ENCODE measurements at places on chromosomes 7 and 10.
A peak's percentile ranks its signal among the peaks of the same experiment; 100 is the strongest.

- DNase-seq, result no peak
Measured at GRCh38 chr7:54015251-54015650, 526.9 kb upstream of the VSTM2A start.

GRCh38 chr10:70458329-70459060, 17.0 kb upstream of the NODAL start:
- peak; percentile 58 for DNase-seq

- no peak for DNase-seq
Measured at GRCh38 chr7:135692055-135692454, 29.7 kb downstream of the STMP1 start.

DNA sequence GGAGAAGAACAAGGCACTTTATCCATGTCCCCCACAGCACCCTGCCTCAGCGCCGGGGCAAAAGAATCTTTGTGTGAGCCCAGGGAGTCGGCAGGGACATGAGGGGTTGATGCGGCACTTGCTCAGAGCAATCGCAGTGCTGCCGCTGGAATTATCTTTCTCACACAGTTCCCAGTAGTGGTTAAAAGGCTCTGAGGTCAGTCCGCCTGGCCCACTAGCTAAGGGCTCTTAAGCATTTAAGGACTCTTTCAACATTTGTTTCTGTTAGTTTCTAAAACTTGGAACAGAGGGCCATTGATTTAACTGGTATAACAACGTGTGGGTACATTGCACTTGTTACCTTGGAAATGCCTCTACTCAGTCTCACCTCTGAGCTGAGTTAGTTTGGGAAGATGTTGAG, 208.0 kb upstream of the C7orf33 start:
- no peak for DNase-seq

DNA sequence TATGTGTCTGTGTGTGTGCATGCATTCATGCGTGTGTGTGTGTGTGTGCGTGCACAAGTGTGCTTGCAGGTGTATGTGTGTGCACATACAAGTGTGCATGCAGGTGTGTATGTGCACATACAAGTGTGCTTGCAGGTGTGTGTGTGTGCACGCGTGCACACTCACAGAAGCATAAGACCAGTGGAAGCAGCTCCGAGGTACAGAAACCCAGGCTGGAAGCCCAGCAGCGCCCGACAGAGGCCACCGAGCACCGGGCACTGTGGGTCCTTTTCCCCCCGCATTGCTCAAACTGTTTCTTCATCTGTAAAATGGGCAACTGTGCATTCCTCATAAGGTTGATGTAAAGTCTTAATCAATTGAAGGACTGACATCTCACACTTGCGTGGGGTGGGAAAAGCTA, 243.3 kb upstream of the TCERG1L start:
- DNase-seq, result no peak

GRCh38 chr10:49542353-49542752, 3.4 kb upstream of the ERCC6 start:
- no peak for DNase-seq

DNA sequence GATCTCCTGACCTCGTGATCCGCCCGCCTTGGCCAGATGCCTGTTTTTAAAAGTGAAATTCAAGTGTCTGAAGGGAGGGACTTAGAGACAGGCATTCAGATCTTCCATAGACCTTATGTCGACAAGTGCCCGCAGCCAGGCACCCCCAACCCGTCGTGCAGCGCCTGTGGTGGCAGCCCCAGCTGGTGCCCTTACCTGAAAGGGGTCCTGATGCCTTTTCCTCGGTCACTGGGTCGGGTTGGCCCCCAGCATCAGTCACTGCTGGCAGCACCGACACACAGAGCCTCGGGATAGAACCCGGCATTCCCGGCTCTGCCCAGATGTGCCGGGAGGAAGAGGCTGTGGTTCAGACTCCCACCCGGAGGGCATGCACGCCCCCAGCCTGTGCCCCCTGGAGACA, 23.3 kb downstream of the LRRC27 start:
- DNase-seq, result no peak

GRCh38 chr10:10677479-10677878, 340.2 kb upstream of the CELF2 start:
- DNase-seq, result peak; percentile 53

GRCh38 chr10:1400101-1401070, 336.9 kb downstream of the ADARB2 start:
- no peak for DNase-seq

GRCh38 chr10:7585228-7585627, 81.5 kb downstream of the ITIH5 start:
- no peak for DNase-seq

DNA sequence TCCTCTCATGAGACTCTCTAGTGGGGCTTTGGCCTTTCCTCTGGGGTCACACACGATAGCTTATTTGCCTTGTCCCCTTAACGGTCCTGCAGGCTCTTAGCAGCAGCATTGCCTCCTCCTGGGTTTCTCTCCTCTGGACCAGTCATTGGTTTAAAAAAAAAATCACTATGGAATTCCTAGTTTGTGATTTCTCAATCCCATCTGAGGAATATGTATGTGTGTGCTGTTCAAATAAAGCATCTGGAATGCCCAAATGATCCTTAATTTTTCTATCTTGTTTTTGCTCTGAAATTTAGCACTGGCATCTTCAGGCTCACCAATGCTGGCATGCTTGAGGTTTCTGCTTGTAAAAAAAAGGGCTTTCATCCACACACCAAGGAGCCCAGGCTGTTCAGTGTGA, 30.5 kb downstream of the ACTA2 start:
- DNase-seq, result no peak

DNA sequence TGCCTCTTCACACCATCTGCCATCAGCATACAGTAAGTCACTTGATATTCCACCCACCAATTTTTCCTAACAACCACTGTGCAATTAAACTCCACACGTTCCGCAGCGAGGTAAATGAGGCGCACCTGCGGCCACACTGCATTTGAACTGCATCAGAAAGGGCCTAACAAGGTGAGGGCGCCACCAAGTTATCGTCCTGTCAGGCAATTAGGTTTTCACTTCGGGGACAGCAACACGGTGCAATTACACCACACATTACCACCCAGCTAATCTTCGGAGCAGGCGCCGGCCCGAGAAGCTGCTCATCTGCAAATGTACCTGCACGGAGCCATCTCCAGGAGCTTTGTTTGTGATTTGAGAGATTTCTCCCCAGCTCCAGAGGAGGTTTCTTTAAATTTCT, 84.4 kb downstream of the EBF3 start:
- DNase-seq, result no peak

- DNase-seq, result no peak
Measured at GRCh38 chr10:93224005-93224779, 150.5 kb downstream of the CYP26A1 start.

DNA sequence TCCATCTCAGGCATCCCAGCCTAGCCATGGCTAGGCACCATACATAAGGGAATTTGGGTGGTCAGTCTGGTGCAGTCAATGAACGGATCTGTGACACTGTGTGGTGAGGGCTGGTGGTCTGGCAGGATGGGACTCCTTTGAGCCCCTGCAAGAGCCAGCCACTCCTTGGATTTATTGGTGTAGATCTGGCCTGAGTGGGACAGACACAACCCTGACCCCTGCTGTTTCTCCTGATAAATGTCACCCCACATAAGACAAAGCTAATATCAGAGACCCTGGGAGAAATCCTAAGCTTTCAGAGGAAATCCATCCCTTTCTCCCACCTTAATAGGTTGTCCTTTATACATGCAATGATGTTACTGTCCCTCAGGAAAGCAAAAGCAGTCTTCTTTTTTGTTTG, 2.3 kb downstream of the FBXO24 start:
- DNase-seq, result no peak

DNA sequence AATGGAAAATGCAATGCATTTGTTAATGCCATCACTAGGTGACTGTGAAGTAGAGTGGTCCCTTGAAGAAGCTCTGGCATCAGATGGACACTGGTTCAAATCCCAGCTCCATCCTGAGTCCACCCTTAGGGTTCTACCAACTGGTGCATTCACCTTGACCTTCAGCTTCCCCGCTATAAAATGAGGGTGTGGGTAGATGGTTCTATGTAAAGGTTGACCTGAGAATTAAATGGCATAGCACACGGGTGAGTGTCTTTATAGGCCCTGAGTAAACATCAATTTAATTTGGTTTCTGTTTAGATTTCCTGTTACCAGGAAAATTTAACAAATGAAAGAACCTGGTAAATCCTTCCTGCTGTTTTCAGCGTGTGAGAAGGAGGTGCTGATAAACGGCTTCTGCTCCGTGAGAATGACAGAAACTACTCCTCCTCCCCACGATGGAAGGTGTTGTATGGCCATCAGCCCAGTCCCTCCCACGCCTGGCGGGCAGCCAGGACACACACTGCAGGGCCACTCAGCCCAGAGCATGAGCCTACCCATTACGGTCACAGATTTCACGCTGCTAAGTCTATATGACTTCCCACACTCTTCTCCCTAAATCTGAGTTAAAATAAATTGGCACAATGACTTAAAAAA, 210.1 kb downstream of the TNS3 start:
- peak; percentile 91 for DNase-seq

DNA sequence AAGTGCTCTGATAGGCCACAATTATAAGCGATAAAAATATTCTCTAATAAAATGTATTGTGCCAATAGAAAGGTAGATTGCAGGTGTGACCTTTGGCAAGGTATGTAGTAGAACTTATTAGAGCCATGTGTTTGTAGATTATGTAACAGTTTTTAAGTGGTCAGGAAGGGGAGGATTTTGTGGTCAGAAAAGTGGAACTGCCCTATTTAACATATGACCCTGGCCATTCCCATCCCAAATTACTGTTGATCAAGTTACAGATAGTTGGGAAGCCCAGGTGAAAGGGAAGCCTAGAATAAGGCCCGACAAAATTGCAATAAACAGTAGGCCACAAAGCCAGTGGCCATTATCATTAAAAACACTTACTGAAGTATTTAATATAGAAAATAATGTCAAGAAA, 89.2 kb downstream of the SPAG6 start:
- no peak for DNase-seq

DNA sequence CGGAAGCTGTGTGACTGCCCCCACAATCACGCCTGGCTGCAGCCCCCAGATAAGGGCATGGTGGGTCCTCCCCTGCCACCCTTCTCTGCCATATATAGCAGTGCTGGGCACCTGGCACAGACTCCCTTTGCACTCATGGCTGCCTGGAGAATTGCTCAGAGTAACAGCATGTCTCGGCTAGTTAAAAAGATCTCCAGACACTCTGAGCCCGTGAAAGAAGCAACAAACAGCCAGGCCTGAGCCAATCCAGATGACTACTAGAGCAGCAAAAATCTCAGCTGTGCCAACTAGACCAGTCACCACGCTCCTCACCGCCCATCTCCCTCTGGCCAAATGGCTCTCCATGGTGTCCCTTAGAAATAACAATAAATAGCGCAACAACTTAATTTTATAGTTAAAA, 71.3 kb downstream of the PARD3 start:
- DNase-seq, result peak; percentile 74

DNA sequence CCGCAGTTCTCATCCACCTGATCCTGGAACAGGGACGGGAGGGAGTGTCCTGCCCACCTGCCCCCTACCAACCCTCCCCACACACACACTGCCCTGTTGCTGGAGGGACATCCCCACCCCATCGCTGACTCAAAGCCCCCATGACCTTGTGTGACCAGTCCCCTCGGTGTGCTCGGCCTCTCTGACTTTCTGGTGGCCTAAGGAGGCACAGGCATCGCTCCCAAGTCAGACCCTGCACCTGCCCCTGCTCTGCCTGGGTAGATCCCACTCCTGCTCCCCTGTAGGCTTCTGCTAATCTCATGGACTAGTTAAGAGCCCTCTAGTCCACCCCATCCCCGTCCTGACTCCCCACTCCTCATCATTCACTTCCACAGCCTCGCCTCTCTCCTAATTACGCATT, 58.8 kb upstream of the DOCK1 start:
- no peak for DNase-seq

GRCh38 chr7:158405324-158405723, 182.3 kb downstream of the PTPRN2 start:
- no peak for DNase-seq

DNA sequence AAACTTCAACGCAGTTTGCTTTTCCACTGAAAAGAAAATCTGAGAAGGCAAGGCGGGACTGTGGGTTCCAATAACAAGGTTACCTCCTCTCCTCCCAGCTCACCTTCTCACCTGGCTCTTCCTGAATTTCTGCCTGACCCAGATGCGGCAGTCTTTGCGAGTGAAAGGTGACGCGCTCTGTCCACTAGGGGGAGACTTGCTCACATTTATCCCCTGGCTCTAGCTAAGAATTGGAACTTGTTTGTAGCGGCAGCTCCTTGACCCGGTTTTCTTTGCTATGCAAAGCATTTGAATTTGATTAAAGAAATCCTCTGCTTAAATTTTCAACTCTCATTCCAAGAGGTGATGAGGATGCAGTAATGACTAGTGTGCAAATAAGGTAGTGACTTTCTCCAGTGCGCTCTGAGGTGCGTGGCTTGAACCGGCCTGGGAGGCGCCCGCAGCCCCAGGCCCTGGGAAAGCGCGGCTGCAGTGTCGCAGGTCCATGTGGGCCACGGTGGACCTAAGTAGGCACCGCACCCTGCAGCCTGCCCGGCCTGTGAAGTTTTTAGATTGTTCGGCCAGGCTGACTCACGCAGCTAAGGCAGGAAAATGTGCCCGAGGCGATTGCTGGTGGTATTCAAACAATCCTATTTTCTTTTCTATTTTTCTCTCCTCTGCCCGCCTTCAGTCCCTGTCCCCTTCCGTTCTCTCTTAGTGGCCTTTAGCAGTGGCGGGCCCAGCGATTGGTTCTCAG, 336.9 kb upstream of the NPSR1 start:
- peak; percentile 67 for DNase-seq

DNA sequence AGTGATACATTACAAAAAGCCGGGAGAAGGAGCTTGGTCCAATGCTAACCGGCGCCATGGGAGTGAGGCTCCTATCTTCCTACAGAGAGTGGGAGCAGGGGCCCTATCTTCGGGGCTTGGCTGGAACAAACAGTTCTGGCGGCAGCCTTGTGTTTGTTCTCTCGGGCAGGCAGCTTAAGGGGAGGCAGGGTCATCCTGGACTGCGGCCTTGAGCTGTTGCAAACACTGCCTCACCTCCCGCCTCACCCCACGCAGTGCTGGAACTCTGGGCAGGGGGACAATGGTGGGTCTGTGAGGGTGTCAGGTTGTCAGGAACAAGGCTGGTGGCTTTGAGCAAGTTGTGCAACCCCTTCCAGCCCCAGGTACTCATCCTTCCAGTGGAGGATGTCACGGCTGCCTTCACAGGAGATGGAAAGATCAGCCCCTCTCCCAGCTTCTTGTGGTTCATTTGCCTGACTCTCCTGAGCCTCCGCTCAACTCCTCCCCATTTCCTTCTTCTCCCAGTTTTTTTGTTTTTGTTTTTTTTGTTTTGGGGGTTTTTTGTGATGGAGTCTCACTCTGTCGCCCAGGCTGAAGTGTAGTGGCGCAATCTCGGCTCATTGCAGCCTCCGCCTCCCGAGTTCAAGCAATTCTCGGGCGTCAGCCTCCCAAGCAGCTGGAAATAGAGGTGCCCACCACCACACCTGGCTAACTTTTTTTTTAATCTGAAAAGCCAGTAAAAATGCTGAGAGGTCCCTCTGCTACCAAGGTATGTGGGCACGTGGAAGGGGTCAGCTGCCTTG, 57.4 kb downstream of the SPOCK2 start:
- DNase-seq, result no peak

Measured in left colon (tissue), 2 donors.